ENCODE measurements at places on chromosomes 5 and 9.

- DNase-seq = no peak
Measured at GRCh38 chr5:176535101-176535663, 2.0 kb downstream of the RNF44 start.

- DNase-seq = no peak
Measured at GRCh38 chr9:114434878-114435311, 47.1 kb upstream of the AKNA start.

- no peak for DNase-seq
Measured at GRCh38 chr5:132589467-132589866, 32.7 kb downstream of the RAD50 start.

GRCh38 chr5:119386596-119387344 lies 31.0 kb downstream of the TNFAIP8 start:
- DNase-seq = no peak

DNA sequence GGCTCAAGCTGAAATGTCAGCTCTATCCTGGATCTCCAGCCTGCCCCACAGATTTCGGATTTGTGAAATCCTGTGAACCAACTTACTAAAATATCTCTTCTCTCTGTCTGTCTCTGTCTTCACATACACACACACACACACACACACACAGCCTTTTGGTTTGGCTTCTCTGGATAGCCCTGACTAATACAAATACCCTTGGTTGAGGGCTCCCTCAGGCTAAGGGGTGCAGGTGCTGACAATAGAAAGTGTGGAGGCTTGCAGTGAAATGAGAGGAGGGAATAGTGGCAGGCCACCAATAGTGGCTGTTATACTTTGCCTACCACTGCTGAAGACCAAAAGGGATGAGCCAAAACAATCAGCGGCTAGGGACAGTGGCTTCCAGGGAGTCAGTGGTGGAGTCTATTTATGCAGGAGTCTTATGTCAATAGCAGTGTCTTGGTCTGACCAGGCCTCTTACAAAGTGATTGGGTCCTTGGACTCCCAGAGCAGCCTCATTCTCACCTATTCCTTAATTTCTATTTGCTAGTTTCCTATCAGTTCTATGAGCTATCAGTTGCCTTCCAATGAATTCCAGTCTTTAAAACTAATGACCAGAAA lies 93.2 kb upstream of the GAS1 start:
- no peak for DNase-seq

GRCh38 chr5:111278858-111279504 lies 54.8 kb downstream of the CAMK4 start:
- no peak for DNase-seq

GRCh38 chr5:148909766-148910165 lies 83.4 kb downstream of the ADRB2 start:
- no peak for DNase-seq

GRCh38 chr5:169668732-169669131 lies 31.7 kb downstream of the DOCK2 start:
- no peak for DNase-seq

DNA sequence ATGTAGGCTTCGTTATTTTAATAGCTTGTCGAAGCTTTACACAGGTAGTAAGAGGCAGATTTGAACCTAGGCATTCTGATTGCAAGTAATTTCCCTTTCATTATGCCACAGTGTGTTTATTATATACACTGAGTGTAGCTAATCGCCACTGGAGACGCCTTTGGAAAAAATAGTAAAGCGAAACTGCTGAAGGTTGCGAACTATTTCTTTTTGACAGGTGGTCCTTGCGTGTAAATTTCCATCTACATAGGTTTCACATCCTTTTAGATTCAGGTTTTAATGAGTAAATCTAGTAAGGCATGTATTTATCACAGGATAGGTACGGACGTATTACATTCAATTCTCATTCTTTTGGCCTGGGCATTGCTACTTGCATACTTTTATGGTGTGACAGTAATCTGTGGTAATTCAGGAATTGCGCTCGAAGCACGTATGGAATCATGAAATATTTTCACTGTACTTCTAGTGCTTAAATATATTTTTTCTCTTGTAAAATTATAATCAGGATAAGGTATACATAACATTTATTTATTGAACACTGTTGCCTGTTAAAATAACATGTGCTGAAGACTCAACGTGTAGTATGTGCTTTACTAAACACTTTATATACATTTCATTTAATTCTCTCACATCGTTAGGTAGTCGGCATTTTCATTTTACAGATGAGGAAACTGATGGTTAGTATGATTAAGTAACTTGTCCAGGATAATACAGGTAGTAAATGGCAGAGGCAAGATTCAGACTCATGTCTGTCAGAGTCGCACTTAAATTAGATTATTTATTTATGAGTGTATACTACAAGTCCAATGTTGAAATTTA lies 1.8 kb downstream of the MARCHF6 start:
- DNase-seq = no peak

DNA sequence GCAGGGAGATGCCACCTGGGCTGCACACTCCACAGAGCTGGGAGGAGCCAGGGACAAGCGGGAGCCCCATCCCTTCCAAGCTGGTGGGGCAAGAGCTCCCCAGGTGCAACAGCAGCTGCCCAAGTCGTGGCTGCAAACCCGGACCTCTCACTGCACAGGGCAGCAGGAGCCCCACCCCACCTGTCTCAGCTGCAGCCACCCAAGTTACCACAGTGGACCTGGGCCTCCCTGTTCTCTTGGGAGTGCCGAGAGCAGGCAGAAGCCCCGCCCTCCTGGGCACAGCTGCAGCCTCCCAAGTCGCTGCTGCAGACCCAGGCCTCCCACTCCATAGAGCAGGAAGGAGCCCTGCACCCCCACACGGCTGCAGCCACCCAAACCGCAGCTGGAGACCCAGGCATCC lies 374.1 kb upstream of the ACO1 start:
- DNase-seq = no peak

All from amniotic stem cell (primary cell).